ENCODE measurements at places on chromosomes 2 and 18.

- DNase-seq = peak; percentile 36
Observed at GRCh38 chr2:35365859-35366258, 989.7 kb upstream of the CRIM1 start.

DNA sequence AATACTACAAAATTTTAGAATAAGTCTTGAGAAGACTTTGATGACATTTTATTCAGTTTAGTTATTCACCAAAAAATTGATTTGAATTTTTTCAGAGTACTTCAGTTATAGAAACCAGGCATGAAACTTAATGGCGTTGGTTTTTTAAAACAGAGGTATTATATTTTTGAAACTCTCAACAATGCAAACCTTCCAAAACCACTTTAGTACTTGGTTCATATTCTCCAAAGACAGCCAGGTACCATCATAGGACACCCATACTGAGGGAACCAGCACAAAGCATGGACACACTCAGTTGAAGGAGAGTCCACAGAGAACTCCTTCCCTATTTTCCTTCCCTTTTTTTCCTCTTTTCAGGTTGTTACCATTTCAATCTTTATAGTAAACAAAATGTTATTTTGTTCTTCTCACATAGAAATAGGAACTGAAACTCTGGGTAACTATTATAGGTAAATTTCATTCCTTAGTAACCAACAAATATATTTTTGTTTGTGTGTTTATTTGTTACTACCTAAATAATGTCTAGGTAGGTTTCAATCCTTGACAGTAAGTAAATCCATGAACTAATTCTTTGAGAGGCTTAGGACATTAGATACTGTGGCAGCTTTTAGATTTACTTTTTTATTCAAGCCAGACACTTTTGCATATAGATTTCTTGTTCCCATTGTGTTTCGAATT, 95.8 kb downstream of the TMEFF2 start:
- no peak for DNase-seq

- DNase-seq = no peak
Observed at GRCh38 chr2:30789670-30790210, 17.5 kb downstream of the CAPN13 start.

DNA sequence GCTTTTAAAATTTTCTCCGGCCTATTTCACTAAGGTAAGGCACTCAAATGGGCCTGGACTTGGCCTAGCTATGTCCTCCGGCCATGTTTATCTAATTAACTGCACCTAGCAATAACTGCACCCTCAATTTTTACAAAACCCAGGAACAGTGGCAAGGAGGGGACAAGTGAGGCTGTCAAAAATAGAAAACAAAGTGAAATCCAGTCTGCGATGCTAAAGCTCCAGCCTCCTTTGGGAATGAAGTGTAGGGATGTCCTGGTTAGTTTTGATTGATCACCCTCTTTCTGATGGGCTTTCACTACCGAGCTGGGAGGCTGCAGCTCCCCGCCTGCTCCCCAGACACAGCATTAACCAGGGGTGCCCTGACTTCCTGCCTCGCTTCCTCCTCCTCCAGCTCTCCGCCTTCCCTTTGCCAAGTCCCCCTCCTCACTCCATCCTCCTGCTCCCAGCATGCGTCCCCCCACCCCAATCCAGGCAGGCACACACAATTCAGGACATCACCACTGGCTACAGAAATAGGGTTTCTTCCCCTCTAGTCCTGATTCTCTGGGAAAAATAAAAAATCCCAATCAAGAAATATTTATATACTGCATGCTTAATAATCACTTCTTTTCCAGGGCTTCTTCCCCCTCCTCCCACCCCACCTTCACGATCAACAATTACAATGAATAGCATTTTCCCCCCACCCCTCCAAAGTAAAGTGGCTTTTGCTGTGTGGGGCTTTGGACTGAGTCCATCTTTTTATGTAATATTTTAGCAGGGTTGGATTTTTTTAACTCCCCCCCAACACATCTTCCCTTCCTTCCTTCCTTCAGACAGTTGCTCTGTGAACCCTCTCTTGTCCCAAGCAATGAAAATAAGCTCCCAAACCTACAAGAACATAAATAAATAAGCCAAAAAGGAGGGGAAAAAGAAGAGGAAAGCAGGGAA, 3.3 kb upstream of the POU3F3 start:
- no peak for DNase-seq

DNA sequence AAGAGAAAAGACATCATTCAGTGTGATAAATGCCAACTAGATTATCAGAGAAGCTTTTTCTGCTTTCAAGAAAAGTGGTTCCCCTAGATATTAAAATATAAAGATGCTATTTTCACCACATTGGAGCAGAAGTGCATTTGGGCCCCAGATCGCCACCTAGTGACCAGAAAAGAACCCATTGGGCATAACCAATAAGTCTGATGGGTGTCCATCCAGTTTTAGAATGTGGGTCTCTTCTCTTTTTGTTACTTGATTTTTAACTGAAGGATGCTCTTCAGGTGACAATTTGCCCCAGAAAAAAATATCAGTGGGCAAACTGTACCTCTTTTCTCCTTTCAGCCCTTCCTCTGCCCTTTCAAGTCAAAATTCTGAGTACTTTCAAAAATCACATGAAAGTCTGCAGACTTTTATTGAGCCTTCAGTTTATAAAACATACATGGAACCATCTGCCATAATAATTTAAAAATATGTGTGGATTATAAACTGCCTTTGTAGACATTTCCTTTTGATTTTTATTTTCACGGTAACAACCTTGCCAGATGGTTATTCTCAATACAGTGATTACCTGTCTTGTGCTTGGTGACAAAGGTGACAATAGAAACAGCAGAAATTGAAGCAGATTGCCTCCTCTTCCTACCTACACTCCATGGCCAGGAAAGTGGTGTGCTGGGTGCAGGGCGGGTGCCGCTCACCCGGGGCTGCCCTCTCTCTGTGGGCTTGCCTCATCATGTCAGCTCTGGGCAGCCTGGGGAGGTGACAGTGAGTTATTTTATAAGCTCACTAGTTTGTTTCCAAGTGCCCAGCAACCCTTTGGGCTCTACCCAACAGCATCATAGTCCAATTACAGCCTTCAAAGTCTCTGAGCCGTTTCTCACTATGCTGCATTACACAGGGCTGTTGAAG, 124.5 kb downstream of the DCDC2C start:
- peak; percentile 54 for DNase-seq

GRCh38 chr2:25324905-25325592, 16.7 kb downstream of the DNMT3A start:
- DNase-seq = no peak

DNA sequence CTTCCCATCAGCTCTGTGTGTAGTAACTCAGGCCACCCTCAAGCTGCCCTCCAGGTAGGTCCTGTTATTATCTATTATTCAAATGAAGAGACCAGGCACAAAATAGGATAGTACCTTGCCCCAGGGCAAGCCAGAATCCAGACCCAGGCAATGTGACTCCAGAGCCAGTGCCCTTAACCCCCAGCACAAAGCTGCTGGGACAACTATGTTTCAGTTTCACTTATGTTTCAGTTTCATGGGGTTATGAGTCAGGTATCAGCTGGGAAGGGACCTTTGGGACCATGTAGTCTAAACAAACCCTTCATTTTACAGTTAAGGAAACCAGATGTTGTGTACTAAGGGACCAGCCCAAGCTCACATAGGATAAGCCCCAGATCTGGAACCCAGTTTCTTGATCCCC, 10.0 kb downstream of the HK2 start:
- DNase-seq = no peak

DNA sequence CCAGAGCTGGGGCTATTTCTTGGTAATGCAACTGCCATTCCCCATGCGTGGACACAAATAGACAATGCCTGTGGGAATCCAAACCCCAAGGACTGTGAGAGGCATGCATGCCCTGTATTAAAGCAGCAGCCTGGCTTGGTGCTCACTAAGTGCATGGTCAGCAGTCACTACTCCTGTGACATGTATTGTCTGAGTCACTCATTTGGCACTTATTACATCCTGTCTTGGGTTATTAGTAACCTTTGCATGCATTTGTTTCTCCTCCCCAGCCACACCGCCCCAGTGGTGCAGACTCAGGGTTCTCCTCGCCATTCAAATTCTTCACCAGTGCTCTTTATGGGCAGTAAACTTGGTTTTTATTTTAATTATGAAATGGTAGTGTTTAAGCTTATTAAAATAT, 30.2 kb downstream of the PRKCE start:
- peak; percentile 3 for DNase-seq

DNA sequence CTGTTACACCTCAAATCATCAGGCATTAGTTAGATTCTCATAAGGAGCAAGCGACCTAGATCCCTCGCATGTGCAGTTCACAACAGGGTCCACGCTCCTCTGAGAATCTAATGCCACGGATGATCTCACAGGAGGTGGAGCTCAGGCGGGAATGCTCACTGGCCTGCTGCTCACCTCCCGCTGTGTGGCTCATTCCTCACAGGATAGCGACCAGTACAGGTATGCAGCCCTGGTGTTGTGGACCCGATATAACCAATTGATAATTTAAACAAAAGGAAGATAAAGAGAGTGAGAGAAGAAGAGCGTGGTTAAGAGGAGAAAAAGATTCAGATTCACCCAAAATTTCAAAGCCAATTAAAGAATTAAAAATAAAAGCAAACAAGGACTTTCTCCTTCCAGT, 20.8 kb downstream of the TLK1 start:
- no peak for DNase-seq

DNA sequence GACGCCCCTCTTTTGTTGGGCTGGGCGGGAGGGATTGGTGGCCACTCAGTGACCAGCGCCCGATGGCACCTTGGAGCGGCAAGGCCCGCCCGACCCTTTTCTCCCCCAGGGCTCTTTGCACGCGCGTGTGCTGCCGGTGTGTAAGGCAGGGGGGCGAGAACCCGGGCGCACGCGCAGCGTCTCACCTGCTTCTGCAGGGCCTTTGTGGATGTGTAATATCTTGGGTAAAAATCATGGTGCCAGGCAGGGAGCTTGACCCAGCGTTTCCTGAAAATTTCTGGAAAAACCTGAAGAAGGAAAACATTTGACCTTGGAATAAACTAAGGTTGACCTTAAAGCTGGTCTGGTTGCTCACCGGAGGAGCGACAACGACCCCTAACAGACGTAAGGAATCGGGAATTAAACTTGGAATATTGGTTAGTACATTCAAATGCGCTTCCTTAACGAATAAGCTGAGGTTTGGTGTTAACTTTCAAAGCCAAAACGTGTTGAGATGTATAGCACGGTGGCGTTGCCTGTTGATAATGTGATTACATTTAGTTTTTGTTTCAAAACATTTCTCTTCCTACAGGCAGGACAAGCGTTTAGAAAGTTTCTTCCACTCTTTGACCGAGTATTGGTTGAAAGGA, 438 bp downstream of the HSPE1 start:
- peak; percentile 10 for DNase-seq

DNA sequence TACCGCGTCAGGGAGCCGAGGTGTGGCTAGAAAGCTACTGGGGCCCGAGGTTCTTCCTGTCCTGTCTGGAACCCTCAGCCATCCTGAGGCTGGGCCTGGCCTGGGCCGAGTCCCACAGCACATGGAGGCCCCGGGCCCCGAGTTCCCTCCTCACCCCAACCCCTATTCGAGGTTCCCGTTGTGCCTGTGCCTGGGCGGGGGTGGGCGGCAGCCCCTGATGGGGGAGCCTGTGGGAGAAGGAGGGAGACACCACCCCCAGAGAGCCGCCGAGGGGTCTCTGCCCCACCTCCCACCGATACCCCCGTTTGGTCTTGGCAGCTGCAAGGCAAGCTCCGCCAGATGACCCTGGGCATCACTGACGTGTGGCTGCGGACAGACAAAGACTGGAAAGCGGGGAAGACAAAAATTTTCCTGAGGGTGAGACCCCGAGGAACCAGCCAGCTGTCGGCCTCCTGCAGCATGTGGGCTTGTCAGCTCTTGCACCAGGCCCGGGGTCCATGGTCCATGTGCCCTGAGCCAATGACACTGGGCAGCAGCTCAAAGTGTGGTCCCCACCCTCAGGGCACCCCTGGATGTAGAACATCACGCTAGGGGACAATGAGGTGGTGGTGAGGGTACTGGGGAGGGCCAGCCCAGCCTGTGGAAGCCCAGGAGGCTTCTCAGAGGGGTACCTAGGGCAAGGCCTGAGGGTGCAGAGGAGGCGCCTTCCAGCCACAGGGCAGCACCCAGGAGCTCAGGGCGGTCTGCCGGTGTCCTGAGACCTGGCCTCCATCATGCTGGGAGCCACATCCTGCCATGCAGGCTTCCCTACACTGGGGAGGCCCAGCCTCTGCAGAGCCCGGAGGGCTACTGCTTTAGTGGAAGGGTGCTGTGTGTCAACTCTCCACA, 52.5 kb upstream of the GPR17 start:
- DNase-seq = no peak

- DNase-seq = peak; percentile 97
Observed at GRCh38 chr18:28735731-28736130, 558.8 kb upstream of the CDH2 start.

- DNase-seq = no peak
Observed at GRCh38 chr18:28115149-28115550, 61.8 kb downstream of the CDH2 start.

GRCh38 chr2:127355407-127356008, 32.3 kb downstream of the MAP3K2 start:
- peak; percentile 22 for DNase-seq

GRCh38 chr2:42132966-42133641, 36.0 kb upstream of the EML4 start:
- DNase-seq = peak; percentile 94

DNA sequence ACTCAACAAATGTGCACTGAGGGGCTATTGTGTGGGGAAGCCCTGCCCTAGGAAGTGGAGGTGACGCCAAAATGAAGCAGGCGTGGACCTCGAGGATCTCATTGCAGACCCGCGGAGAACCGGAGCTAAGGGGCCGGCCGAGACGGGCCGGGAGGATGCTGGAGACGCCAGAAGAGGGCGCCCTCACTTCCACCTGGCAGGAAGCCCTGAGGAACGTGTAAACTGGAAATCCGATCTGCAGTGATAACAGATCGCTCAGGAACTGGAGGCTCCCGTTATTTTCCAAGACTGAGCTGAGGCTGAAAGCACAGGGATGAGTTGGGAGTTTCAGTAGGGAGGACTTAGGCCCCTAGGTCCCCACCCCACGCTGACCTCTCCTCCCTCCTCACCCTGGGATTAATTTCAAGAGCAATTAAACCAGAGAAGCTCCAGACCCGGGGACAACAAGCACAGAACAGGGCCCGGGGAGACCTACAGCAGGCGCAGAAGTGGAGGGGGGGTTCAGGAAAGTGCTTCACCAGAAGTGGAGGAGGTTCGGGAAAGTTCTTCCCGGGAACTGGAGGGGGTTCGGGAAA, 7.7 kb upstream of the COL6A3 start:
- peak; percentile 83 for DNase-seq

DNA sequence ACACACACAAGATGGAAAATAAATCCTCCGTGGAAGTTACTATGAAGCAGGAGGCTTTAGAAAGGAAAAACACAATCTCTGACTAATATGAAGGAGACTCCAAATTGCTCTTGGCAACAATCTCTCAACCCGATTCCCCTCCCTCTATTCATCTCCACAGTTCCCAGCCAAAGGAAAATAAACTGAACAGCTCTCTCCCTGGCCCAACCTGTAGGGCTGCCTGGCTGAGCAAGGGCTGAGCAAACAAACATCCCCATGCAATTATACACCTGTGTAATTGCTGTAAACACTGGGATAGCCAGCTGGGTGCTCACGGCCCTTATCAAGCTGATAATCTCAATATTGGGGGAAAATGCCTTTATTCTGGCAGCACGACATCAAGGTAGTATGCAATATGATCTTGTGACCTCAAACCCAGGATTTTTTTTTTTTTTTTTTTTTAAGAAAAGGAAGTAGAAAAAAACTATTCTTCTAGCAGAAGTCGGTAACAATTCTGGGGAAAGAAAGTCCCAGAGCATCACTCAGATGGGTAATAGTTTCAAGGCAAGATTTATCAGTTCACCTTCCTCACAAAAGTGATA, 203.3 kb upstream of the SMAD2 start:
- DNase-seq = no peak

All from A673 (cell line).